ENCODE measurements at places on chromosomes 1 and 21.
A peak's percentile ranks its signal among the peaks of the same experiment; 100 is the strongest.

- DNase-seq, result no peak
Measured at GRCh38 chr1:39951926-39952325, 3.0 kb upstream of the MFSD2A start.

- no peak for DNase-seq
Measured at GRCh38 chr1:154657556-154657955, 49.6 kb upstream of the ADAR start.

- no peak for DNase-seq
Measured at GRCh38 chr1:93730621-93731020, 49.0 kb upstream of the BCAR3 start.

- DNase-seq, result no peak
Measured at GRCh38 chr1:10484521-10484920, 9.8 kb downstream of the PEX14 start.

GRCh38 chr1:244254467-244254866 lies 197.2 kb downstream of the ADSS2 start:
- no peak for DNase-seq

GRCh38 chr1:187114792-187115191 lies 286.0 kb downstream of the PLA2G4A start:
- DNase-seq, result no peak

- DNase-seq, result no peak
Measured at GRCh38 chr1:235923466-235924021, 56.8 kb upstream of the LYST start.

GRCh38 chr1:226665505-226666163 lies 73.4 kb downstream of the ITPKB start:
- no peak for DNase-seq

GRCh38 chr1:225915538-225915991 lies 8.5 kb downstream of the PYCR2 start:
- no peak for DNase-seq

DNA sequence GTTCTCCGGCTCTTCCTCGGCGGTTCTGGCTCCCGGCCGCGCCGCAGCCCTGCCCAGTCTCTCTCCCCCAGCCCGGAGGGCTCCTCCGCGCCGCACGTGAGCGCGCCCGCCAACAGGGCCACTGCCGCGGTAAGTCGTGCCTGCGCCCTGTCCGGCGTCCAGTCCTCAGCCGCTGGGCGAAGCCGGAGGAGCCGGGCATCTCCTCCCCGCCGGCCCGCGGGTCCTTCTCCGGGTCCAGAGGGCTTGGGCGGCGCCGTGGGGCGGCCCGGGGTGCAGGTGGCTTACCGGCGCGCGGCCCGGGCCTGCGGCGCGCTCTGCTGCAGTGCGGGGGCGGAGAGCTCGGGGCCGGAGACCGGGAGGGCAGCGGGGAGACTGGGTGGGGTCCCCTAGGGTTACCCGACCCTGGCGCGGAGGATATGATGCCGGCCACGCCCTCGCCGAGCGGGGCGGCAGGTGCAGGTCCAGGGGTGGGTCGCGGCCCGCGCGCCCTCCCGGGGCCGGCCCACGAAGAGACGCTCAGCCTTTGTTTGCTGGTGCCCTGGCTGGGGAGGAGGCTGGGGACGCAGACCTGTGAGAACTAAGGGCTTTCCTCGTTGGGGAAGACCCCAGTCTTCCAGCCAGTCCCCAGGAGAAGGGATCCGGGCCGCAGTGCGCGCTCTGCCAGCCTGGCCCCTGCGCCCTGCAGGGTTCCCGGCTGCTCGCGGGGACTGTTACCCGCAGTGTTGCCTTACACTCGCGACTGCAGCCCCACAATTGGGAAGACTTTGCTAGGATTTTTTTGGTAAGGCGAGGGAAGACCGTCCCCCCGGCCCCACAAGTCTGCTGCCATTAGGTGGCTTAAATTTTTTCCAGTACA lies at the start of gene DOP1B:
TSS of gene DOP1B (plus strand) at position 10 of the 856 bp plus-strand sequence. CDS start 7,910 bp downstream, outside the sequence.
- peak; percentile 14 for DNase-seq

- DNase-seq, result no peak
Measured at GRCh38 chr1:224609333-224609732, 6.8 kb upstream of the CNIH3 start.

DNA sequence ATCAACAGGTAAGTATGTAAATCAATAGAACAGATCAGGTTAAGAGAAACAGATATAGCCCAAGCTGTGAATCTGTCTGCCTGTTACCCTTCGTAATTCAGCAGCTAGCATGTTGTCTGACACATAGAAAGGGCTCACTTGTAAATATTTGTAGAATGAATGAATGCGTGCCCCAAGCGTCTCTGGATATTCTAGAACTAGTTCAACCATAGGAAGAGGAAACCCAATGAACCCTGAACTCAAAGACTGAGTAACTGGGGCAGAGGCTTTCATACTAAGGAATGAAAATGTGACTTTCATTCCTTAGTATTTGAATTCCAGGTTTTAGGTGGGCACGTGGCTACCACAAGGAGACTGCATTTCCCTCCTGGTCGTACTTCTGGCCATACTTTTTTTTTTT lies 60.1 kb upstream of the SMYD2 start:
- DNase-seq, result no peak

- no peak for DNase-seq
Measured at GRCh38 chr1:59695252-59695651, 119.5 kb upstream of the HOOK1 start.

DNA sequence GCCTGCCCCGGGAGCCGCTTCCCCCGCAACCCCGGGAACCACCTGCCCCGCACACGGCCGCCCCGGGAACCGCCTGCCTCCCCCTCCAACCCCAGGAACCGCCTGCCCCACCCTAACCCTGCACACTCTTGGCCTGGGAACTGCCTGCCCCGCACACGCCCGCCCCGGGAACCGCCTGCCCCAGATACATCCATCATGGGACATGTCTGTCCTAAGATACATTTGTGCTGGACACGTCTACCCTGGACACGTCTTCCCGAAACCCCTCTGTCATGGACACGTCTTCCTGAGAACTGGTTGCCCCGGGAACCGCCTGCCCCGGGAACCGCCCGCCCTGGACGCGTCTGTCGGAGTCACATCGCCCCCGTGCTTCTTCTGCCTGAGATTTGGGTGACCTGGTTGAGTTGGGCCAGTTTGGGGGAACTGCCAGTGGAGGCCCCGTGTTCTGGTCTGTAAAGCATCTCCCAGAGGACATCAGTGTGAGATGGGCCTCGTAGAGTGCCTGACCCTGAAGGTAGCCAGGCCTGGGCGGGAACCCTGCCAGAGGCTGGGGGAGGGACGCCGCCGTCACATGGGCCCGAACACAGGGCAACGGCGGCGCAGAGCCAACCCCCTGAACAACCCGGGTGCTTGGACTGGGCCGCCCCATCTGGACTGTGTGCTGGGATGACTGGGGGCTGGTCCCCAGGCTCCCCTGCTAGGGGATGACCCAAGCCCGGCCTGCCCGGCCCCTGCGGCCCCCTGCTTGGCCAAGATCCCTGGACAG lies 3.6 kb downstream of the PERM1 start:
- no peak for DNase-seq

DNA sequence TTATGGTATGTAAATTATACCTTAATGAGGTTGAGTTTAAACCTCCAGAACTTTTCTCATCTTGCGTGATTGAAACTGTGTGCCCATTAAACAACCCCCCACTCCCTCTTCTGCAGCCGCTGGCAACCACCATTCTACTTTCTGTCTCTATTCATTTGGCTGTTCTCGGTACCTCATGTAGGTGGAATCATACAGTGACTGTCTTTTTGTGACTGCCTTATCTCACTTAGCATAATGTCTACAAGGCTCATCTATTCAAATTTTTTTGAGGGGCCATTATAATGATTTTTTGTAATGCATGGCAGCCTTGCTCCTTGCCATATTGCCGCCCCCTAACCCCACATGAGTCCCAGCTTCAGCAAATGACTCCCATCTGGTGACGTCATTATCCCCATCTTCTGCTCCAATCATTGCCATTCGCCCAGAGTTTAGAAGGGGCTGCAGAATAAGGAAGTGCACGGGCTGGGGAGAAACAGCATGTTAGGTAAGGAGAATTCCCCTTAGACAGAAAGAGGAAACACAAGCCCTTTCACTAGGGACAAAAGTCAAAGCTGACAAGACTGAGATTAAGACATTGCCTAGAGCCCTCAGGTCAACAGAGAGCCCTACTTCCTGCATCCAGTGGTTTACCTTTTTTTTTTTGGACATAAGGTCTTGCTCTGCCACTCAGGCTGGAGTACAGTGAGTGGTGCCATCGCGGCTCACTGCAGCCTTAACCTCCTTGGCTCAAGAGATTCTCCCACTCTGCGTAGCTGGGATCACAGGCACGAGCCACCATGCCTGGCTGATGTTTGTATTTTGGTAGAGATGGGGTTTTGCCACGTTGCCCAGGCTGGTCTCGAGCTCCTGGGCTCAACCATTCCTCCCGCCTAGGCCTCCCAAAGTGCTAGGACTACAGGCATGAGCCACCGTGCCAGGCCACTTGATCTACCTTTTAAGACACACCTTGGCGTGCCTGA lies 78.4 kb upstream of the ERRFI1 start:
- DNase-seq, result no peak

DNA sequence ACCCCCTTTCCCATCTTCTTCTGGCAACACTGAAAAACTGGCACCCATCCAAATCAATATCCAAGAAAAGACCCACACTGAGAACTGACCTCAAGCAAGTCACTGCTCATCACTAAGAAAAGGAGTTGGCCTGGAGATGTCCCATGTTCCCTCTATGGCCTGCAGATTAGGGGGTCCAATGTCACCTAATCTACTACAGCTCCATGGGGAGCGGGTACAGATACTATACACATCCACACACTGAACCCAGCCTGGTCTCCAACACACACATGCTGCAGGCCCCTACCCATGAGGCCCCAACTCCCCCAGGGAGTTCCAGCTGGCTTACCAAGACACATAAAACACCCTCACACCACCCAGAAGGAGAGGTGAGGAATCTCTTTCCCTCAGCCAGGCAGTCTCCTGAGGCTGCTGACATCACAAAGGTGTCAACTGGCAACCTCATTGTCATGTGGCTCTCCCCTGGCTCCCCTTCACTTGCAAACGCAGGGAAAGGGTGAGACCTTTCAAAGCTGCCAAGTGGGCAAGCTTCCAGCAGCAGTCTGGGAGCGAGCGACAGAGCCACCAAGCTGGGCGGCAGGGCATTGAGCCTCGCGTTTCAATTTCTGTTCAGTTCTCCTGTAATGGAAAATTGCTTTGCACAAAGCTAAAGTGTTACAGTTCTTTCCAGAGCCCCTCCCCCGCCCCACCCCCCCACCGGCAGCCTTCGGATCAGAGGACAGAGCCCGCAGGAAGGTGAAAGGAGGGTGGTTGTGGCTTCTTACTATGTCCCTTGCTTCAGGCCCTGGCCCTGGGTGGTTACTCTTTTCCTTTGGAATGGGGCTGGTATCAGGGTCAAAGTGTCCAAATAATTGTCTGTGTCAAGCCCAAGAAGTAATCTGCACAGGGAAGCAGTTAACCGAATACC lies at the start of gene LRRC52:
TSS of gene LRRC52 (plus strand) at position 469 of the 907 bp plus-strand sequence. CDS start at position 766, 297 bp downstream.
- DNase-seq, result no peak

- no peak for DNase-seq
Measured at GRCh38 chr1:17109892-17110554, 9.2 kb downstream of the PADI2 start.

- peak; percentile 60 for DNase-seq
Measured at GRCh38 chr1:150233359-150234308, 2.3 kb downstream of the ANP32E start.

- no peak for DNase-seq
Measured at GRCh38 chr1:78071696-78072095, 25.9 kb downstream of the GIPC2 start.

DNA sequence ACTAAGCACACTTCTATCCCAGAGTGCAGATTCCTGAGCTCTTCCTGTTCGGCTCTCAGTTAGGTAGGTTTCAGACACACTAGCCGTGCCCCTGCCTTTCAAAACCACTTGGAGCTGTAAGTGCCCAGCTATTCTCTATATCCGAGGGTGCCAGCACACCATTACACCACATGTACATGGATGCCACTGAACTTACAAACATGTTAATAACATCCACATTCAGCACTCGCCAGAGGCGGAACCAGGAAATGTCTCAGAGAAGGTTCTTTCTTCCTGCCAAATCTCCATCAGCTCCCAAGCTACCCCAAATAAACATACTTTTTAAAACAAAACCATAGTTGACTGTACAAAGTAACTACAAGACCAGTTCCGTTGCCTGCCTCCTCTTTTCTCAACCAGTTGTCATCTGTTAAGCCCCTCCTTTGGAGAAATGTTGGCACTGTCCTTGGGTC lies 78.4 kb upstream of the CTTNBP2NL start:
- no peak for DNase-seq

GRCh38 chr1:67935560-67935959 lies 102.3 kb upstream of the GNG12 start:
- DNase-seq, result no peak

- no peak for DNase-seq
Measured at GRCh38 chr1:65938506-65938905, 145.8 kb downstream of the PDE4B start.

DNA sequence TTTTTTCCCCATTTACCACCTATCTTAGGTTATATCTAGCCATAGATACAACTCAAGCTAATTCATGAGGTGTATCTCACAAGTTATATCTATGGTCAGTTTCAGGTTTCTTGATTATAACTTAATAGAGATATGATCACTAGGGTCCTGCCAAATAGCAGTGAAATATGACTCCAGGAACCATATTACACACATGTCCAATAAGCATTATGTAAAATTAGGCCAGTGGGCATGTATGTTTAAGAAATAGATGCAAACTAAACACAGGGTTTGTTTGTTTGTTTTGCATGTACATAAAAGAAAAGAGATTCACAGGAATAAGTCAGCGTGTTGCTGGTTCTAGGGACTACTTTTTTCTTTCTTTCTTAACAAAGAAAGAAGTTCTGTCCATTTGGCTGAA lies 112.5 kb upstream of the ST6GALNAC5 start:
- DNase-seq, result no peak

DNA sequence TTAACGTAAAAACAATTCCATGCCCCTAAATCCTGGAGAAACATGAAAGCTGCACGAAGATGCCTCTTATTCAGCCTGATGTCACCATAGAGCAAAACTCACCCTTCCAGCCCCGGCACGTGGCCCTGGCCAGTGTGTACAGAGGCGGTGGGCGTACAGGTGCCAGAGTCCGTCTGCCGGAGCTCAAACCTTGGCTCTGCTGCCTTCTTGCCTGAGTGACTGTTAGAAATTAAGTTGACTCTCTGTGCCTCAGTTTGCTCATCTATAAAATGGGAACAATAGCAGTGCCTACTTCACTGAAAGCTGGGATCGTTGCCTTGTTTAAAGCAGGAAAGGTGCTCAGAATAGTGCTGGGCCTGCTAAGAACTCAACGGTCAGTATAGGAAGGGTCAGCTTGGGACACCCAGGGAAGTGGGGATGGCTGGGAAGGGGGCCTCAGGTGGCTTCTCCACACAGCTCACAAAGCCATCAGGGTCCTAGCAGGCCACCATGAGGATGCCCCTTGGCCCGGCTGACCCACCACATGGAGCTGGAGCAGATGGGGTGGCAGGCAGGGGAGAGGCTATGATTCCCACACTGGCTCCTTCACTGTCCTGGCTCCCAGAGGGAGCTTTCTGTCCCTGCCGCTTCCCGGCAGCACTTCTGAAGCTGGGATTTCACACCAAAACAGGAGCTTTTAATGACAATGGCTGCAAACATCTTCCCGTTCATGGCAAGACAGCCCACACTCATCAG lies 237.2 kb downstream of the NPHP4 start:
- DNase-seq, result no peak

Measured in stimulated activated CD4-positive, alpha-beta T cell treated with anti-CD3 and anti-CD28 coated beads, TNF-alpha, amount 100 ng/mL, for 4 hours (primary cell).